Kidney (tissue), 22 donors: ENCODE measurements at places on chromosomes 2 and 18.

GRCh38 chr18:6842081-6842480 lies 112.6 kb downstream of the ARHGAP28 start:
- DNase-seq = no peak

DNA sequence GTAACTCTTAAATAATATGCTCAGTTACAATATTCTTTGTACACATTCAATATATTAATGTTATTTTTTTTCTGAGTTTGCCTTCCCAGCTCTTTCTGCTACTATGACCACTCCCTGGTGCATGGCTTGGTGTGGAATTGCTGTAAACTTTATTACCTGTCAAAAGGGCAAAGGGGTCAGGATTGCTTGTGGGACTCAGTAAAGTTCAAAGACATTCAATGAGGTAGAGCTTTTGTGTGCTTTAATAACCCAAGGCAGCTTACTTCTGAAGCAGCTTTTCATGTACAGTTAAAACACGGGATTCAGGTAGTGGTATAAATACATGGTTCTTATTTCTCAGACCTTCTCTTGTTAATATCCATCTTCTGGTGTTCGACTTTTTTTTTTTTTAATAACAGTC lies 132.8 kb downstream of the MEIS1 start:
- no peak for DNase-seq

GRCh38 chr2:105498281-105498846 lies 99.5 kb upstream of the FHL2 start:
- DNase-seq = no peak

DNA sequence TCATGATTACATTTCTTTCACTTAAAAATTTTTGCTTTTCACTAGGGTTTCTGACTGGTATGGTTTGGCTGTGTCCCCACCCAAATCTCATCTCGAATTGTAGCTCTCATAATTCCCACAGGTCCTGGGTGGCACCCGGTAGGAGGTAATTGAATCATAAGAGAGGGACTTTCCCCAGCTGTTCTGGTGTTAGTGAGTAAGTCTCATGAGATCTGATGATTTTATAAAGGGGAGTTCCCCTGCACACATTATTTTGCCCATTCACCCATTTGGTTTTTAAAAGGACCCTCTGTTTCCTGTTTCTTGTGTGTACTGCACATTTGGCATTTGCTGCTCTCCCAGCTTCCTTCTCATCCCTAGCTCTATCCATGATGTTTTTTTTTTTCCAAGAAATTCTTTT lies 27.8 kb upstream of the NETO1 start:
- DNase-seq = no peak

DNA sequence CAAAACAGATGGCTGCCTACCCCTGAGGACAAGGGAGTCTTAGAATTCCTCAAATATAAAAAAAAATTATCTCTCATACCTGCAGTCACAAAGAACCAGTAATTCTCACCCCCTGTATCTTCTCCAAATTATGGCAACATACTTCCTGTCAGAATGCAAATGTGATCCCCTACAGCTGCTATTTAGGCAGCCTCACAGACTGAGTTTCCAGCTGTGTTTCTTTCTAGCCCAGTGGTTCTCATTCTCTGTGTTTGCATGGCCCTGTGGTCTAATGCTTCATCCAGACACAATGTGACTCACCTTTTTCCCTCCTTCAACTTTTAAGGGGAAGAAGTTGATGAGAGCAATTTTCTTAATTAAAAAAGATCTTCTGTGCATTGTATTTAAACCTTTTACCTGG lies 726.3 kb downstream of the TSN start:
- DNase-seq = no peak

DNA sequence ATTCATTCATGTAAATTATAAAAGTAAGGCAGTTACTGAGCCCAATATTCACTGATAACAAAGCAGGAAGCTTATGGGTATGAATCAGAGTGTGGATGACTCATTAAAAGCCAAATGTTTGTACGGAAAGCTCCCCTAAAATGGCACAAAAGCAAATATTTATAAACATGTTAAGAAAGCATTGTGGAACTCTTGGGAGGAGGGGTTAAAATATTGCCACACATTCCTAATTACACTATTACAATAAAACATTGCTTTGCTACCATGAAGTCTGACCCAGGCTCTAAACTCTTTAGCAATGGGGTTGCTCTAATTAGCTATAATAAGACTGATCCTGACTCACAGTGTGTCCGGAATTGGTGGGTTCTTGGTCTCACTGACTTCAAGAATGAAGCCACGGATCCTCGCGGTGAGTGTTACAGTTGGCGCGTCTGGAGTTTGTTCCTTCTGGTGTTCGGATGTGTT lies 110.9 kb downstream of the NAB1 start:
- no peak for DNase-seq

- DNase-seq = no peak
Measured at GRCh38 chr18:48467231-48467630, 58.0 kb upstream of the ZBTB7C start.

- no peak for DNase-seq
Measured at GRCh38 chr2:42537493-42537892, 30.9 kb upstream of the MTA3 start.

DNA sequence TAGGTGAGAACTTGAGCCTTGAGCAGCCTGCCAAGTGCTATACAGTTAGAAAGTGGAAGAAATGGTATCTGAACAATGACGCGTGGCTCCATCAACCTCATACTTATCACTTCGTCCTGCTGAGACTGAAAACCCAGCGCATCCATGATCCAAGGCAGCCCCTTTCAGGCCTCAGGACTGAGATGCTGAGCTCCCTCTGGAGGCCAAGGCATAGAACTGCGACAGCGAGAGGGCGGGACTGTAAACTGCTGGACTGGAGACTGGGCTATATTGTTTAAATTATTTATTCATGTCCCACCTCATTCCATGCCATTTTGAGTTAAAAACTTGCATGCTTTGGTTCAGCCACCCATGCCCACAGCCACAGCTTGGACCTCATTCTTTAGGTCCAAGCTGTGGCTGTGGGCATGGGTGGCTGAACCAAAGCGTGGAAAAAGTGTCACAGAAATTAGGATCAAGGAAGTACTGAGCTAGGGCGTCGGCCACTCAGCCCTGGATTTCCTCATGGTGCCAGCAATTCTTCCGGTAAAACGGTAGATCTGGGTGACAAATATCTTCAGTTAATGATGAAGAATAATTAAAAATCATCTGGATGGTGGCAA lies 195.5 kb downstream of the L3MBTL4 start:
- no peak for DNase-seq

GRCh38 chr18:33946336-33946735 lies 278.4 kb downstream of the NOL4 start:
- no peak for DNase-seq

GRCh38 chr2:217466104-217466503 lies 536.7 kb downstream of the TNS1 start:
- no peak for DNase-seq

GRCh38 chr2:131103165-131103564 lies 2.0 kb upstream of the PLEKHB2 start:
- no peak for DNase-seq

- peak; percentile 72 for DNase-seq
Measured at GRCh38 chr18:8912348-8913326, 189.9 kb upstream of the NDUFV2 start.

DNA sequence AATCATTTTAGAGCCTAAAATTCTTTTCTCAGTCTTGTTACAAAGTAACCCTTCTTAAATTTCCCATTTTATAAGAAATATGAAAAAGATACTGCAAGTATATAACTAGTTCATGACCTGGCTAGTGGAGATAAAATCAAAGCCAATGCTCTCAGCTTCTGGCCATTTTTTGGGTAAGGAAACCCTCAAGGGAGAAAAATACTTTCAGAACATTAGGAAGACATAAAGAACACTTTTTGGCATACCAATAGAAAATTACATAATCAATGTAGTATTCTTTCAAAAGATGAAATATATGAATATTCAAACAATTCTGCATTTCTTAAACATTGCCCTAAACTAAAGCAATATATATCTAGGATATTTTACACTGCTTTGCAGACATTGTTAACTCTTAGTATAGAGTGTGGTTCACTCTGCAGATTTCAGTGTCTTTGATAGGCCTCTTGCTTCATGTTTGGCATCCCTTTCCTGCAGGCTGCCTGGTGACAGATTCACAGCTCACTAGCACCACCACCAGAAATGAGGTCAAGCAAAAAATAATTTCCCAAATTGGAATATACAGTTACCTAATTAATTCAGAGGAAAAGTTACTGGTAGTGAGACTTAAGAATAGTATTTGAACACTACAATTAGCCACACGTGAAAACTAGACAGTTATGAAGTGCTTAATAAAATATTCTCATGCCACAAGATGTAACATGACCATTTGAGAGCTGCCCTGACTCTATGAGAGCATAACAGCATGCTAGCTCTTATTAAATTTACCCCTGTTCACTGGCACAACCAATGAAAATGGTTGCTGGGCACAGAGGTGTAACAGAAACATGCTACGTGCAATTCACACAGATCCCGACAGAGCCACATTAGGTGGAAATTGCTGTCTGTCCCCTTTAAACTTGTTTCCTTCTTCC lies 36.0 kb downstream of the PAIP2B start:
- no peak for DNase-seq

- DNase-seq = no peak
Measured at GRCh38 chr2:171318463-171318934, 115.3 kb downstream of the METTL8 start.

DNA sequence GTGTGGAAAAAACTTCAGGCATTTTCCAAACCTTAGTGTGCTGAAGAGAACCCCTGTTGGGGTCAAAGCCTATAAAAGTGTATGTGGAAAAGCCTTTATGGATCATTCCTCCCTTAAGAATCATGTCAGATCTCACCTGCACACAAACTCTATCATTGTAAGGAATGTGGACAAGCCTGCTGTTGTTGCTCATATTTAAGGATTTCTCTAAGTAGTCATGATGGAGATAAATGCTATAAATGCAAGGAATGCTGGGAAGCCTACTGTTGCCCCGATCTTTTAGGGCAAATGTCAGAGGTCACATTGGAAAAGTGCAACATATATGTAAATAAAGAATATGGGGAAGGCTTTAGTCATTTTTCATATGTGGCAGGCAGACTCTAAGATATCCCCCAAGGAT lies 129.5 kb downstream of the ICOS start:
- no peak for DNase-seq

DNA sequence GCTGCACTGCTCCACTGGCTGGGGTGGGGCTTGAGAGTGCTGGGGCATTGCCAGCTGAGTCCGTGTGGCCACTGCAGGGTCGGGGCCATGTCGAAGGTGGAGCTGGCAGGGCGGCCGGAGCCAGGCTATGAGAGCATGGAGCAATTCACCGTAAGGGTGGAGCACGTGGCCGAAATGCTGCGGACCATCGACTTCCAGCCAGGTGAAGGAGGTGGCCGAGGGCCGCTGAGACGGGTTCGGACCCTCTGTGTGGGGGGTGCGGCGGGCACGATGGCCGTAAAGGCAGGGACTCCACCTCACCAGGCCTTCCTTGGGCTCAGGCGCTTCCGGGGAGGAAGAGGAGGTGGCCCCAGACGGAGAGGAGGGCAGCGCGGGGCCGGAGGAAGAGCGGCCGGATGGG lies 2.1 kb downstream of the UCN start:
- DNase-seq = peak; percentile 78

DNA sequence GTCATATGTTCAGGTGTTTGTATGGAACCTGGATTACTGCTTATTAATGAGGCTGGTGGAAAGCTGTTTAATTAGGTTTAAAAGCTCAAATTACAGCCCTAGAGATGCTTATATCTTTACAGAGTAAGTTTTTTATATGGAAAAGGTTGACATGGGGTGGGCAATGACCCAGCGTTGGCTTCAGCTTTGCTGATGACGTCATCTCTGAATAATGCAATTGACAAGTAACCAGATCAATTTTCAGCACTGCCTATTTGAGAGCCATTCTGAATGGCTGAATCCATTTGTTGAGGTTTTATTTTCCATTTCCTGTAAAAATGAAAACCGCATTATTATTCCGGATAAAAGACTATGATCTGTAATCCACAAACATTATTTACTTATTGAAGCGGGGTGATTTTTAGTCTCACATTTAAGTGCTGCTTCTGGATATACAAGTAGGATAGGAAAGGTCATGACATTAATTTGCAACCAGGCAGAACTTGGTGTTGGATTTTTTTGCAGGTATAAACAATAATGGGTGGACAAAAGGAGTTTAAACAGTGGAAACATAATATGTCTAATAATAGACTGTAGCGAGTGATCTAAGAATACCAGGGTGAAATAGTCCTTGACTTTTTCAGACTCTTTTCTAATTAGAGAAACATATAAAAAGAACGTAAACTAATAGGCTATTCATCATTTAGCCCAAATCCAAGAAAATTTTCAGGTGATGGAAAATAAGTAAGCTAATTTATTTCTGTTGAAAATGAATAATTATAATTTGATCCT lies 2.7 kb downstream of the PPP1R1C start:
- DNase-seq = no peak

DNA sequence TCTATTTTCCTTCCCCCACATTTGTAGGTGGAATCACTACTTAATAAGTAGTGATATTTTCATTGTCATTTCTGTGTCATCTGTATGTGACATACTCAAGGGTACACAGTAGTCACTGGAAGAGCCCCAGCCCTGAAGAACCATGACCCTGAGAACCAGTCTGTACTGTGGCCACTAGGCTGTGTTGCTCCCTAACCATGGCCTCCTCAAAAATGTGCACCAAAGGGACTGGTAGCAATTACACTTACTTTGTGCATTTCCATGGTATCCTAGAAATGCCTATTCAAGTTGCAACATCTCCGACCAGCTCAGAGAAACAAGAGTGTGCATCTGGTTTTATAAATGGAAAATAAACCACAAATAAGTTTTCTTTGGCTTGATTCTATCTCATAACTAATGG lies 155.1 kb downstream of the DOCK10 start:
- no peak for DNase-seq

- DNase-seq = peak; percentile 41
Measured at GRCh38 chr2:74481961-74482800, 617 bp downstream of the CCDC142 start.

GRCh38 chr18:28468901-28469300 lies 292.0 kb upstream of the CDH2 start:
- no peak for DNase-seq

DNA sequence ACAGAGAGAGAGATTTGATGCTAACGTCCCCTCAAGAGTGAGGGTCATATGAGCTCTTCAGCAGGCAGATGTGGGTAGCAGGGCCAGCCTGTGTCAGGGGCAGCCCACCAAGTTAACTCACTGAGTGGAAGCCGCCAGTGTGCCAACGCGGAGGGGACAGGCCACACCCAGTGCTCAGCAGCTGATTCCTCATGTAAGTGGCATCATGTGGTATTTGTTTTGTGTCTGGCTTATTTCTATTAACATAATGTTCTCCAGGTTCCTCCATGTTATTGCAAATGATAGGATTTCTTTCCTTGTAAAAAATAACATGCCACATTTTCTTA lies 4.0 kb downstream of the IMP4 start:
- no peak for DNase-seq

- DNase-seq = no peak
Measured at GRCh38 chr2:187150670-187151069, 297.4 kb downstream of the CALCRL start.
